ENCODE measurements at places on chromosomes 11 and 22. TPM values are rescaled to one million over a fixed set of nuclear protein-coding genes. Genes with fewer than 3 reads are reported as not detected.

TMPRSS13 gene
- not detected for total RNA-seq

CARD18 gene
- total RNA-seq: under 0.01 TPM

ELFN2 gene
- total RNA-seq: 0.32 TPM

GLYATL1 gene
- under 0.01 TPM for total RNA-seq

CDC42BPG gene
- total RNA-seq: under 0.01 TPM

ZPR1 gene
- 29.4 TPM for total RNA-seq

SYCE3 gene
- total RNA-seq: not detected

OR5B21 gene
- total RNA-seq: not detected

PRG3 gene
- total RNA-seq: not detected

GLB1L2 gene
- not detected for total RNA-seq

KDM4D gene
- total RNA-seq: 0.97 TPM

LRRC74B gene
- total RNA-seq: not detected

SCN4B gene
- total RNA-seq: not detected

RAB36 gene
- 6.1 TPM for total RNA-seq

KRTAP5-9 gene
- not detected for total RNA-seq

TLCD5 gene
- total RNA-seq: 7.4 TPM

RFPL3 gene
- not detected for total RNA-seq

GP1BB gene
- 0.86 TPM for total RNA-seq

SMIM35 gene
- total RNA-seq: not detected

GDPD4 gene
- 0.64 TPM for total RNA-seq

CCDC89 gene
- 3.9 TPM for total RNA-seq

OR5P2 gene
- total RNA-seq: under 0.01 TPM

MMP12 gene
- 3.0 TPM for total RNA-seq

APOL5 gene
- not detected for total RNA-seq

HEPHL1 gene
- total RNA-seq: 4.3 TPM

MPPED1 gene
- not detected for total RNA-seq

SLC37A2 gene
- total RNA-seq: 0.97 TPM

ANO5 gene
- total RNA-seq: 0.32 TPM

AHNAK gene
- 514 TPM for total RNA-seq

CHRM1 gene
- not detected for total RNA-seq

CCDC87 gene
- 0.64 TPM for total RNA-seq

RNF26 gene
- total RNA-seq: 5.8 TPM

TMEM121B gene
- total RNA-seq: under 0.01 TPM

CD3E gene
- not detected for total RNA-seq

CCDC34 gene
- 3.2 TPM for total RNA-seq

KRTAP5-8 gene
- total RNA-seq: not detected

OVOL1 gene
- total RNA-seq: not detected

PKNOX2 gene
- 2.9 TPM for total RNA-seq

GLB1L3 gene
- not detected for total RNA-seq

C11orf91 gene
- not detected for total RNA-seq

FJX1 gene
- total RNA-seq: 89.8 TPM

ACRV1 gene
- total RNA-seq: not detected

SYNGR1 gene
- 8.6 TPM for total RNA-seq

BATF2 gene
- 1.3 TPM for total RNA-seq

SESN3 gene
- 2.3 TPM for total RNA-seq

OR8H1 gene
- total RNA-seq: not detected

OR8D4 gene
- not detected for total RNA-seq

VWCE gene
- 2.2 TPM for total RNA-seq

C11orf97 gene
- not detected for total RNA-seq

PATE2 gene
- 0.32 TPM for total RNA-seq
